ENCODE measurements at places on chromosomes 7 and 10. TPM values are rescaled to one million over a fixed set of nuclear protein-coding genes. Genes with fewer than 3 reads are reported as not detected.

Gene SHH
- total RNA-seq, result not detected

Gene SMARCD3
- total RNA-seq, result 1.3 TPM

- no peaks in the 10 kb centered on the region for H3K27me3 ChIP-seq
- no peaks in the 10 kb centered on the region for H3K36me3 ChIP-seq
- no peak overlapping the region for H3K27ac ChIP-seq
- H3K4me3 ChIP-seq, result no peak overlapping the region
Observed at GRCh38 chr7:40232242-40232893, 97.6 kb downstream of the SUGCT start.

DNA sequence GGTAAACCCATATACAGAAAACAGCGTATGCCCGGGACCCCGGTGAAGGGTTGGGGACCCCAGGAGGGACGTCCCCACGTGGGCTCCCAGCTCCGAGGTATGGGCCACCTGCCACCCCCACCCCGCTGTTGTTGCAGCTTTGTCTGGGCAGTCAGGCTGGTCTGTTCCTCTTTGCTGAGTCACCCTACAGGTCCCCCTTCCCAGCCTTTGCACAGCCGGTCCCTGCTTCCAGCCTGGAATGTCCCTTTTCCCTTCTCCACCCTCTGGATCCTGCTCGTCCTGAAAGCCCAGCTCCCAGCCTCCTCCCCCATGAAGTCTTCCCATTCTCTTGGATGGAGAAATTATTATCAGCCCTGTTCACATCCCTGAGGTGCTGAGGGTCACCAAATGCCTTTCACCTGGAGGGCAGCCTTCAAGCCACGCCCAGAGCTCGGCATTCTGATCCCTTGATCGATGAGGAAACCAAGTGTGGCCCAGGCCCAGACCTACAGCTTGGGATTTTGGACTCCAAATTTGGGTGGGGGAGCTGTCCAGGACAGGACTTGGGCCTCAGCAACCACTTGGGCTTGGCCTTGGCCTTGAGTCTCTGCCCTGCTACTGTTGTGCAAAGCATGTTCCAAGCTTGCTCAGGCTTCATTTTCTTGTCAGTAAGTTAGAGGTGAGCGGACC is 2.6 kb downstream of the CLDN4 start:
- no peak for ATAC-seq
- H3K36me3 ChIP-seq, result no peaks in the 10 kb centered on the region
- no peak overlapping the region for H3K4me3 ChIP-seq
- no peaks in the 10 kb centered on the region for H3K4me1 ChIP-seq
- H3K27ac ChIP-seq, result no peak overlapping the region
- H3K27me3 ChIP-seq, result peaks cover 3% of the 10 kb centered on the region

DNA sequence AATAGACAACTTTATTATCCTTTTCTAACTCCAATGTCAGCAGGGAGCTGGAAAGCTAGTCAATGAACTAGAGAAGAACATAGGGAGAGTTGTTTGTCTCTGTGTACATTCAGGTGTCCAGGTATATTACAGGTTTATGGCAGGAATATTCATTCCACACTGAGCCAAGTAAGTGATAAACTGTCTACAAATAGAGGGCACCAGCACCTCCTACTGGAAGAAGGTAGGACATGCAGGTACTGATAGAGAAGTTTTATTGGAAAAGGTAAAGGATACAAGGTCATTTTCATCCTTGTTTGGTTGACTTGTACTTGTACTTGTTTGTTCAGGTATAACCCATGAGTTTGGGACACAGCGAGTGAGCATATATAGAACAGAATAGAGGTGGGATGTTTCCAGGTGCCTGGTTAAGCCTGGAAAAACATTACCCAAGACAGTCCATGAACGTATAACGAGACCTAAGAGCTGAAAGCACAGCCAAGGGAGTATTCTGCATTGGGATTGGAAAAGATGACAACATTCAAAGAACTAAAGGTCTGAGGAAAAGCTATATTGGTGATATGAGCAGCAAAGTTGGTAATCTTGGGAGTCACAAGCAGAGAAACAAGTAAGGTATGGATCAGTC is 61.4 kb upstream of the PPP1R3C start:
- peaks cover 5% of the 10 kb centered on the region for H3K4me1 ChIP-seq
- H3K27ac ChIP-seq, result no peak overlapping the region
- H3K27me3 ChIP-seq, result peaks cover 8% of the 10 kb centered on the region
- no peak overlapping the region for H3K4me3 ChIP-seq

DNA sequence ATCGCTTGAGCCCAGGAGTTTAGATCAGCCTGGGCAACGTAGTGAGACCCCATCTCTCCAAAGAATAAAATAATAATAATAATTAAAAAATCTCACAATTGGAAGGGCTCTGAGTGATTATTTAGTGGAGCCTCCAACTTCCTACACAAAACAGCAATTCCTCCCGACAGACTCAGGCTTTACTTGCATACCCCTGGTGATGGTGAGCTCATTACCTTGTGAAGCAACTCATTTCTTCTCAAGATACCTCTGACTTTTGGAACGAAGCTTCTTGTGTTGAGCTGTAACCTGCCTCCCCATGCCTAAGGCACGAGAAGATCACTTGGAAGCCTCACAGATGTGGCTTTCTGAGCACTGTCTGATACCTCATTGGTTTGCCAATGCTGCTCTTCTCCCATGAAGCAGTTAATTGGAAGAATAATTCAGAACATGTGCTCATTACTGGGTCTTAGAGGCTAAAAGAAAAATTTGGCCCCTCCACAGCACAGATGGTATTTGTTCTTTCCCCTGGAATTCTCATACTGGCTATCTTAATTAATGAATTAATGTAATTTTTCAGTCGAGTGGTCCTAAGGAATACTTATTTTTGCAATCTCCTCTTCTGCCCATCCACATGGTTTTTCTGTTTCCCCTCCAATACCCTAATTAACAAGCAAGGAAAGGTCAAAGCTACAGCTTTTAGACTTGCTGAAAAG is 769.0 kb downstream of the TYW1 start:
- no peak for ATAC-seq
- no peaks in the 10 kb centered on the region for H3K27me3 ChIP-seq
- no peaks in the 10 kb centered on the region for H3K36me3 ChIP-seq
- H3K4me3 ChIP-seq, result no peak overlapping the region

DNA sequence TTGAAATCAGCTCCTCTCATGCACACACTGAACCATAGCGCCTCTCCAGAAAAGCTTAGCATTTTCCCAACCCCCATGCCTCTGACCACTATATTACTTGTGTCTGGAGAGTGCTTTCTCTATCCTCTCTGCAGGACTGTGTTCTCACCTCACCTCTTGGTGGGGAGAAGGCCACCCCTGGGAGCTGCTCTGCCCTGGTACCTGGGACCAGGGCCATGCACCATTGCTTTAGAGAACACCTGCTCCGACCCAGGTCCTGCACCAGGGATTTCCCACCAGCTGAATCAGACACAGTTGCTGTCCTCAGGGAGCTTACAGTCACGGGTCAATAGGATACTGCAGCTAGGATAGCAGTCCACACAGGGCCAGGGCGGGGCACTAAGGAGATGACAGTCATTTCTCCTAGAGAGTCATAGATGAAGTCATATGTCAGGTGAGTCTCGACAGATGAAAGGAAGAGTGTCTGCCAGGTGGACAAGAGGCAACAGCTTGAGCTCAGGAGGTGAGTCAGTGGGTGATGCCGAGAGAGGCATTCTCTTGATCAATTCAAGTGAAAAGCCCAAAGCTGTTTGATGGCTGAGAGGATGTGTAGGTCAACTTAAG is 619 bp upstream of the LMTK2 start:
- H3K36me3 ChIP-seq, result no peaks in the 10 kb centered on the region
- H3K4me1 ChIP-seq, result peaks cover 12% of the 10 kb centered on the region
- H3K27me3 ChIP-seq, result peaks cover 10% of the 10 kb centered on the region
- H3K27ac ChIP-seq, result peak overlapping the region; percentile 69
- H3K4me3 ChIP-seq, result peak overlapping the region; percentile 85
- ATAC-seq, result peak; percentile 62

- peak overlapping the region; percentile 97 for H3K27ac ChIP-seq
- peak overlapping the region; percentile 80 for H3K4me3 ChIP-seq
- H3K36me3 ChIP-seq, result peaks cover 49% of the 10 kb centered on the region
- peak; percentile 65 for ATAC-seq
- peaks cover 79% of the 10 kb centered on the region for H3K4me1 ChIP-seq
- H3K27me3 ChIP-seq, result no peaks in the 10 kb centered on the region
Observed at GRCh38 chr10:80500572-80501380, 36.9 kb upstream of the SH2D4B start.

DNA sequence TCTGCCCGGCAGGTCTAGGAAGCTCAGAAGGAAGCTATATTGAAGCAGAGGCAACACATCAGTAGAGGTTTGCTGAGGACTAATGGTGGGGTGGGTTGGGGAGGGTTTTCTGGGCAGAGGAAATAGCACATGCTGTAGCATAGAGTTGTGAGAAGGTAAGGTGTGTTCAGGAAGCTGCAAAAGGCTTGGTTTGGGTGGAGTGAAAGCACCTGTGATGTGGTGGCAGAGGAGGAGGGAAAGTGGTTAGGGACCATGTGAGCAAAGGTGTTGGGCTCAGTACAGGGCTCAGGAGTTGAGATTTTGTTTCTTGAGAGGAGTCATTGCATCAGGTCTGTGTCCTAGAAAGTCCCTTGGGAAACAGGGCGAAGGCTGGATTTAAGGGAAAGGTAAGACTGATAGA is 294.6 kb downstream of the SORCS3 start:
- no peak for ATAC-seq
- H3K36me3 ChIP-seq, result no peaks in the 10 kb centered on the region
- H3K27me3 ChIP-seq, result no peaks in the 10 kb centered on the region
- no peak overlapping the region for H3K27ac ChIP-seq
- H3K4me3 ChIP-seq, result peak overlapping the region; percentile 3

DNA sequence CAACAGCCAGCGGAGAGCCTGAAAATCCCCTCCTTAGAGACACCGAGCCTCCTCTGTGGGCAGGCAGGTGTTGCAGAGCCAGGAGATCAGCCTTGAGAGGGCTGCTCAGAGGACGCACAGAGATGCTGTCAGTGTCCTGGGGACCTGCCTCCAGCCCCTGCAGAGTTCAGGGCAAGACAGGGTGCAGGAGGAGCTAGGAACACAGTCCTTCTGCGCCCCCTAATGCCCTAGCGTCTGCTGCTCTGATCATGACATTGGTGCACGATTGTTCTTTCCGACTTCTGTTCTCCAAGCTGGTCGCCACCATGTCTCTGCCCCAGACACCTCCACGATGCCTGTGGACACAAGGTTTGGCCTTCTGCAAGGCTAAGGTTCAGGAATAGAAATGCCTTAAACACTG is 613.7 kb upstream of the MKI67 start:
- no peaks in the 10 kb centered on the region for H3K4me1 ChIP-seq
- H3K27me3 ChIP-seq, result peaks cover 5% of the 10 kb centered on the region

DNA sequence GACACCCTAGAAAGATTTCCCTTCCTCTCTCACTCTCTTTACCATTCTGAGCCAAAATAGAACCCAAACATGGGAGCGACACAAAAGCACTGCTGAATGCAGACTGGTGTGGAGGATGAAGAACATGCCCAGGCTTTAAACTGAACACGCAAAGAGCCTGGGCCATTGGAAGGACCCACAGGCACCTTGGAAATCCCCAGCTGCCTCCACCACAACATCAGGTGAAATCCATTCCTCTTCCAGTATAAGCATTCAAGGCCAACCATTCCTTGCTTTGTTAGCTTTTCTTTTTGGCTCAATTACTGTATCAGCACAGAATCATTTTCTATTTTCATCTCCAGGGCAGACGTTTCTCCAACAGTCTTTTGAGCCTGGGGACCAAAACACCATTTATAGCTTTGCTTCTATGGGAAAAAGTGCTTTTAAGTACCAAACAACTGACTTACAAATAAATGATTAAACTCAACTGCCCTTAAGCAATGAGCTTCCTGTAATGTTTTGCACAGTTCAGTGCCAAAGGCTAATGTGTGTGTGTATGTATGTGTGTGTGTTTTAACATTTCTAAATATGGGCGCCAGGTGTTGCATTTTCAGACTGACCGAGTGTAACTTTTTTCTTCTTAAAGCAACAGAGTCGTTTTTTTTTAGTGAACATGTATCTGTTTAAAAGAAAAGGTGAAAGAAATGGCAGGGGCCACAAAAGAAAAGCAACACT is 16.2 kb upstream of the BLNK start:
- H3K4me3 ChIP-seq, result no peak overlapping the region
- H3K27ac ChIP-seq, result peak overlapping the region; percentile 19
- peaks cover 14% of the 10 kb centered on the region for H3K27me3 ChIP-seq
- ATAC-seq, result no peak

Gene SPDYE8
- total RNA-seq, result not detected

GRCh38 chr7:32893207-32893524 is 1.6 kb upstream of the KBTBD2 start:
- H3K4me3 ChIP-seq, result peak overlapping the region; percentile 93
- ATAC-seq, result peak; percentile 30
- peaks cover 24% of the 10 kb centered on the region for H3K4me1 ChIP-seq

DNA sequence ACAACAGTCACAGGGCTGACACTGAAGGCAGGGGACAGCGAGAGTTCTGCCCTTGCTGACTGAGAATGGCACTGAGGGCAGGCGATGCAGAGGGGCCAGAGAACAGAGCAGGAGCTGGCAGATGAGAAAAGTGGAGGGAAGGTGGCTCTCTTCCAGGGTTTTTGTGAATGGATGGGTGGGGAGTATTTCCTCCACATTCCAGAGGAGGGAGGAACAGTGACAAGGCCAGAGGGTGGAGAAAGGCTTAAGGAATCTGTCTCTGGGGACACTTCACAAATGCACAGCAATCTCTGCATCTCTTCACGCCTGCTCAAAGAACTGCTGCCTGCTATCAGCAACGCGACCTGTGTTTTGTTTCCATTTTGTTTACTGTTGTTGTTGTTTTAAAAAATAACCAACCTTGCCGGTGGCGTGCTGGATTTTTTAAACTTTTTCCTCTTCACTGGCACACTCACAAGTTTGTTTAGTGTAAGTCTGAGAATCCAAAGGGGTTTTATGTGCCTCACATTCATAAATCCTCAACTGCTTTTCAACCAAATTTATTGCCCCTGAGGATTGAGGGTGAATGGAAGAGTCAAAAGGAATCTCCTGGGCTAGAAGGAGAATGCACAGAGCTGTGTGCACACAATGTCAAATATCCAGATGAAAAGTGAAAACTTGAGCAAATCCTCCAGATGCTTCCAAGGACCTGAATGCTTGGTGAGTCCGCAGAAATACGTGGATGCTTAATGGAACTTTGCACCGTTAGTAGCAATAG is 129.3 kb downstream of the GLI3 start:
- H3K27ac ChIP-seq, result no peak overlapping the region
- H3K36me3 ChIP-seq, result no peaks in the 10 kb centered on the region
- ATAC-seq, result no peak
- H3K4me3 ChIP-seq, result no peak overlapping the region

GRCh38 chr7:2003931-2004812 is 228.6 kb downstream of the MAD1L1 start:
- peaks cover 7% of the 10 kb centered on the region for H3K4me1 ChIP-seq
- H3K4me3 ChIP-seq, result no peak overlapping the region
- no peaks in the 10 kb centered on the region for H3K27me3 ChIP-seq
- no peaks in the 10 kb centered on the region for H3K36me3 ChIP-seq

All from activated T-helper 17 cell treated with anti-CD3 and anti-CD28 coated beads, Interleukin-2, amount 50 U/mL, for 72 hours (primary cell).